T-helper 1 cell (primary cell): ENCODE measurements at places on chromosomes 1 and 21.
A peak's percentile ranks its signal among the peaks of the same experiment; 100 is the strongest.

GRCh38 chr1:221715321-221716169 is 26.3 kb downstream of the DUSP10 start:
- DNase-seq: no peak

GRCh38 chr1:80837066-80837465 is 963.7 kb upstream of the ADGRL2 start:
- no peak for DNase-seq

- peak; percentile 55 for DNase-seq
These were observed 9.1 kb downstream of the ITGB2 start for GRCh38 chr21:44911384-44912157.

- no peak for DNase-seq
These were observed 103.1 kb upstream of the SLC2A1 start for GRCh38 chr1:43061757-43062156.

DNA sequence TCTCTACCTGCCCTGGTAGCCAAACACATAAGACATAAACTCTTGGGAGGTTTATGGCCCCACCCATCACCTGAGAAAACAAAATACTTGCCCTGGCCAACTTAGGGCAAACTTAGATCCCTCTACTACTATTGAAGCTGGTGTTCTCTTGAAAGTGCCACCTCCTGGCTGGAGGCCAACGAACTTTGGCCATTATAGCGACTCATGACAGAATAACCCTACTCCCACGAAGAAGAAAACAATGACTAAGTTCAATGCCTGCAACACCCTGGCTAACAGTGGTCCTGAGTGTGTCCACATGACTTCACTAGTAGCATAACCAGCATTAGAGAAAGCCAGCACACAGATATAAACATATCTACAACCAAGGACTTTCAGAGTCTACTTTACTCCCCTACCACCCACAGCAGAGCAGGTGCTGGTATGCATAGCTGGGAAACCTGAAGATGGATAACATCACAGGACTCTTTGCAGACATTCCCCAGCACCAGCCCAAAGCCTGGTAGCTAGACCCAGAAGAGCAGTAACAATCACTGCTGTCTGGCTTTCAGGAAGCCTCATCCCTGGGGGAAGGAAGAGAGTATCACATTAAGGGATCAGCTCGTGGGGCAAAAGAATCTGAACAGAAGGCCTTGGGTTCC is 81.0 kb downstream of the SLC30A10 start:
- no peak for DNase-seq
